ENCODE measurements at places on chromosomes 13 and 19. TPM values are rescaled to one million over a fixed set of nuclear protein-coding genes. Genes with fewer than 3 reads are reported as not detected.
A peak's percentile ranks its signal among the peaks of the same experiment; 100 is the strongest.

DNA sequence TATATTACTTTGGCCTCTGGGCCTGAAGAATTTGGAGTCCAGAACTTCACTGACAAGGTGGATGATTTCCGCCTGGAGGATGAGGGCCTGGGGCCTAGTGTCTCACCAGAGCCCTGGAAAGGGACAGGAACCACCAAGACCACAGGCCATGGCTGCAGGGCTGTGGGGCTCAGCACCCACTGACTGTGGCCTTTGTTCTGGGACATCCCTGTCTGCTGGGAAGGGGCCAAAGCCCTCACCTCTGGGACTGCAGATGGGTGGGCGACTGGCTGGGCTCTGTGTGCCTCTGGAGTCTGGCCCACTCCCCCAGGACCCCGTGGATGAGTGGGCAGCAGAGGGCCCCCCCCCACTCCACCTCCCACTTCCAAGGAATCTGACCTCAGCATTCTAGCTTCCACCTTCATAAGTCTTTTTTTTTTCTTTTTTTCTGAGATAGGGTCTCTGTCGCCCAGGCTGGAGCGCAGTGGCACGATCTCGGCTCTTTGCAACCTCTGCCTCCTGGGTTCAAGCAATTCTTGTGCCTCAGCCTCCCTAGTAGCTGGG is 20.3 kb downstream of the CHST8 start:
- H3K27ac ChIP-seq, result no peak overlapping the region
- H3K4me1 ChIP-seq, result no peaks in the 10 kb centered on the region
- H3K36me3 ChIP-seq, result no peaks in the 10 kb centered on the region
- H3K4me3 ChIP-seq, result no peak overlapping the region

DNA sequence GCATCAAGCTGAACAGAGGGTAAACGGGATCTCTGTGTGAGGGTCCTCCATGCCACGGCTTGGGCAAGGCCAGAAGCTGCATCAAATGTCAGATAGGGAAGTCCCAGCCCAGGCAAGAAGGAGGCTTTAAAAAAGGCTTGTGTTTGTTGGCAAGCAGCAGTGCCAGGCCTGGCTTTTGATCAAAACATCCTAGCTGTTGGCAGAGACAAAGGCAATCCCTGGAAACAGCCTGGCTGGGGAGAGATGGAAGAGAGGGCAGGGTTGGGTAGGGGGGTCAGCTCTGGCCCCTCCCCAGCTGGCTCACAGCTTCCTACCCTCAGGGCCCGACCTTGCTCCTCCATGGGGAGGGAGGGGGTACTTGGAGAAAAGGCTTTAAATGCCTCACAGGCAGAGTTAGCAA is 61.8 kb upstream of the KCTD15 start:
- H3K4me1 ChIP-seq, result no peaks in the 10 kb centered on the region
- H3K27me3 ChIP-seq, result no peaks in the 10 kb centered on the region
- no peak for DNase-seq
- H3K36me3 ChIP-seq, result no peaks in the 10 kb centered on the region
- H3K4me3 ChIP-seq, result no peak overlapping the region
- H3K27ac ChIP-seq, result no peak overlapping the region

- no peak overlapping the region for H3K27ac ChIP-seq
- no peak for DNase-seq
- peaks cover 3% of the 10 kb centered on the region for H3K4me1 ChIP-seq
- H3K27me3 ChIP-seq, result no peaks in the 10 kb centered on the region
These were observed 41.2 kb downstream of the ABCC4 start for GRCh38 chr13:95260031-95260525.

GRCh38 chr19:45070214-45070613 is 6.1 kb downstream of the ZNF296 start:
- H3K27me3 ChIP-seq, result no peaks in the 10 kb centered on the region
- no peaks in the 10 kb centered on the region for H3K4me1 ChIP-seq
- H3K36me3 ChIP-seq, result no peaks in the 10 kb centered on the region
- no peak for DNase-seq
- no peak overlapping the region for H3K4me3 ChIP-seq

GRCh38 chr13:76982061-76982460 is 9.8 kb upstream of the CLN5 start:
- peaks cover 5% of the 10 kb centered on the region for H3K4me1 ChIP-seq
- no peak overlapping the region for H3K27ac ChIP-seq
- no peaks in the 10 kb centered on the region for H3K36me3 ChIP-seq
- no peak overlapping the region for H3K4me3 ChIP-seq
- DNase-seq, result no peak
- peaks cover 59% of the 10 kb centered on the region for H3K27me3 ChIP-seq

DNA sequence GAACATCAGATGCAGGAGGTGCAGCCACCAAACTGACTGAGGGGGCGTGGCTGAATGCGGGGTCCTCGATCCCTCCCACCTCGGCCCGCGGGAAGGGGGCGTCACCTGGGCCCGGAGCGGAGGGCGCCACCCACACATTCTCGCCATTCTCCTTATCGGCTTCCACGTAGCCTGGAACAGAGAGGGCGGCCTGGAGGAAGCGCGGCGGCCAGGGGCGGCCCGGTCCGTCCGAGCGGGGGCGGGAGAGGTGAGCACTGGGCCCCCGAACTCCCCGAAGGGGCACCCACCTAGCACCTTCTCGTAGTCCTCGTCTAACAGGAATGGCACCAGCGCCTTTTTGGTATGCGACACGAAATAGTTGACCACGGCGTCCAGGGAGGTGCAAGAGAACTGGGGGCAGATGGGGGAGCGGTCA is 11.8 kb downstream of the STAP2 start:
- DNase-seq, result no peak
- peaks cover 10% of the 10 kb centered on the region for H3K4me1 ChIP-seq
- H3K36me3 ChIP-seq, result no peaks in the 10 kb centered on the region
- H3K27me3 ChIP-seq, result no peaks in the 10 kb centered on the region
- peak overlapping the region; percentile 82 for H3K4me3 ChIP-seq

GRCh38 chr19:49677231-49677900 is at the start of gene PRMT1:
TSS of gene PRMT1 (plus strand) at chr19:49677271. CDS start at chr19:49677281, 10 bp downstream.
- peak; percentile 72 for DNase-seq
- H3K27me3 ChIP-seq, result no peaks in the 10 kb centered on the region
- H3K27ac ChIP-seq, result peak within 1 kb of the TSS; percentile 97
- H3K36me3 ChIP-seq, result no peaks in the 10 kb centered on the region
- peak within 1 kb of the TSS; percentile 94 for H3K4me3 ChIP-seq
- peaks cover 35% of the 10 kb centered on the region for H3K4me1 ChIP-seq

- H3K4me1 ChIP-seq, result no peaks in the 10 kb centered on the region
- H3K4me3 ChIP-seq, result no peak overlapping the region
- no peaks in the 10 kb centered on the region for H3K27me3 ChIP-seq
- no peak for DNase-seq
- no peak overlapping the region for H3K27ac ChIP-seq
- peaks cover 4% of the 10 kb centered on the region for H3K36me3 ChIP-seq
These were observed 121.0 kb upstream of the PCDH9 start for GRCh38 chr13:67351114-67351513.

GRCh38 chr13:24450530-24450929 is 62.0 kb downstream of the PARP4 start:
- peaks cover 12% of the 10 kb centered on the region for H3K36me3 ChIP-seq
- H3K4me1 ChIP-seq, result peaks cover 8% of the 10 kb centered on the region
- no peak overlapping the region for H3K4me3 ChIP-seq
- no peak overlapping the region for H3K27ac ChIP-seq

- H3K4me3 ChIP-seq, result no peak overlapping the region
- no peaks in the 10 kb centered on the region for H3K27me3 ChIP-seq
- no peak for DNase-seq
- H3K4me1 ChIP-seq, result no peaks in the 10 kb centered on the region
These were observed 56.6 kb downstream of the ZNF557 start for GRCh38 chr19:7126132-7126531.

GRCh38 chr19:2039959-2040646 is 10.9 kb downstream of the MKNK2 start:
- no peaks in the 10 kb centered on the region for H3K4me1 ChIP-seq
- DNase-seq, result no peak
- no peak overlapping the region for H3K4me3 ChIP-seq
- no peak overlapping the region for H3K27ac ChIP-seq
- H3K36me3 ChIP-seq, result no peaks in the 10 kb centered on the region

- H3K27ac ChIP-seq, result no peak overlapping the region
- no peaks in the 10 kb centered on the region for H3K36me3 ChIP-seq
- H3K4me1 ChIP-seq, result peaks cover 41% of the 10 kb centered on the region
- DNase-seq, result no peak
These were observed 10.2 kb downstream of the PPP1R37 start for GRCh38 chr19:45103156-45103507.

Gene RCBTB2
- total RNA-seq, result 29.8 TPM

Gene ATP4A
- total RNA-seq, result not detected

Gene TLE2
- 1.3 TPM for total RNA-seq

Gene DDA1
- 57.7 TPM for total RNA-seq

Gene ZNF490
- 12.5 TPM for total RNA-seq

Gene DCT
- total RNA-seq, result not detected

Gene LEUTX
- total RNA-seq, result not detected
